Stimulated activated CD8-positive, alpha-beta memory T cell treated with anti-CD3 and anti-CD28 coated beads, Interleukin-15, amount 100 ng/mL, for 4 hours (primary cell): ENCODE measurements at places on chromosomes 4 and X.

DNA sequence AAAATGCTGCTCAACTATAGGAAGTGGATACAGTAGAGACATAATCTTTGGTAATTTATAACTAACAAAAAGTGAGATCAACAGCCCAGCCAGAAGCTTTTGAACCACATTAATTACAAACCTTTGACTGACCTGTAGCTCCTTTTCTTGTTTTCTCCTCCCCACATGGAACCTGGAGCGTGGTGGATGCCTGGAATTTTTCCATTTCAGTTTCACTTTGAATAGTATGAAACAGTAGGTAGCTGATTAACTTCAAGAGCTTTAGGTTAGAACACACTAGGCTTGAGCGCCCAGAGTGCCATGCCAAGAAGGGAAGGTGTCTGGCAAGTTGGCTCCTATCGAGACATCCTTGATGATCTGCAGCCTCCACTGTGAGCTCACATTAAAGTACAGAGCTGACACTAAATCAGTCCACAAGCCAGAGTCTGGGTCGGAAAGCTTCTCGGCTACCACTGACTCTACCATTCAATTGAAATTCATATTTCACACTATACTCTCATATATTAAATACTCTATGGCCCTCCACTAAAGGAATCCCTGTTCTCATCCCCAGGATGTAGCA lies 143.4 kb downstream of the GLRA2 start:
- no peak for DNase-seq

DNA sequence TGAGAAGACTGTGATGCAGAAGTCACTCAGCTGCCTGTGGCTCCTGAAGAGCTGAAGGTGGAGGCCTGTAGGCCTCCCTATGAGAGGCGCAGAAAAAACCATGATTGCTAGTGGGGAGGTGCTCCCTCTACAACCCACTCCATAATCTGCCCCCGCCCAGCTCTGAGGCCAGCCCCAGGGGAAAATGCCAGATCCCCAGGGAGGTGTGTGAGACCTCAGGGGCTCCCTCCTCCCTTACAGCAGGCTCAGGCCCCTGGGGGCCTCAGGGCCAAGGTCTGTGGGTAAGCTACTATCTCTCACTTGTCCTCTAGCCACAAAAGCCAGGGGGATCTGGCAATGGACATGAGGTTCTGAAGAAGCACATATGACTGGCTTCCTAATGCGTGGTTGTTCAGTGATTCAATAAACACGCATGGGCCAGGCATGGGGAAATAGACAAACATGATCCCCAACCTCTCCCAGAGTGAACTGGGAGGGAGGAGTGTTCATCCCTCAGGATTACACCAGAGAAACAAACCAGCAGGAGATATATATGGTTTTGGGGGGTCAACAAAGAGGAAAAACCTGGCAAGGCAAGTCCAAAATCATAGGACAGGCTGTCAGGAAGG lies 51.0 kb upstream of the MTM1 start:
- DNase-seq = no peak

DNA sequence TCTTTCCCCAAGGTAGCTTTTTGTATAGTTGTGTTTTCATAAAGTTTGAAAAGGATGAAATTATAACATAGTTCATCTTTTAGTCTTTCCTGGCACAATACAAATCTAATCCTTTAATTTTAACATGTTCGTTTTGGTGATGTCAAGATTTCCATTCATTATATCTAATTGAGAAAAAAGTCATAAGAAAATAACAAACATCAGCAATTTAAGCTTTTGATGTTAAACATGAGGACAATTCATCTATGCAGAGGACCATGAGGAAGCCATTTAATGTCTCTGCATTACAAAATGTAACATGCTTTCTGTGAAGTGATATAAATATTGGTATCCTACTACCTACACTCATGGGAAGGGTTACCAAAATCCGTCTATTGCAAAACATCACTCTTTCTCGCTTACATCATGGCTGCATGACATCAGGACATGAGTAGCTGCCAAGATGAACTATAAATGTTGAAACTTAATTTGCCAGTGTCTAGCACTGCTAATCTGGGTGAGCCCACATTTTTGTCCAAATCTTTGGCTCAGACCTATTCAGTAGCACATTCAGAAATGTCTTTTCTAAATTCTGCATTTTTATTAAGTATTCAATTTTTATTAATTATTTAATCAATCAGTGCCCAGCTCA lies 9.5 kb downstream of the EPGN start:
- no peak for DNase-seq

- DNase-seq = no peak
Observed at GRCh38 chr4:176422001-176422400, 102.2 kb downstream of the SPCS3 start.

DNA sequence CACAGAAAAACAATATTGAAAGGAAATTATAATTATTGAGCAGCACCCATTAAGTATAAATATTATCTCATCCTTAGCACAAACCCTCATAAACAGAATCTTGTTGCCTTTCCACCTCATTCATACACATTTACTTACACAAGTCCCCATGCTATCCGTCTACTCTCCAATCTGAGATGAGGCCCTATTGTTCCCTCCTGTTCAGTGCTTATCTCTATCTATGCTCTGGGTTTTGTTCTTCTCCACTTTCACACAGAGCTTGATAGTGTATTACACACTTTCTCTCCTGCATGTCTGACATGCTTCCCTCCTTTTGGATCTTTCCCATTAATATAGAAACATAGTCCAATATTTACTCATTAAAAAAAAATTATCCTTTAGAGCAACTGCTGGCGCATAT lies 238.2 kb upstream of the MAB21L2 start:
- no peak for DNase-seq

- DNase-seq = no peak
Observed at GRCh38 chrX:129759576-129760061, 20.1 kb upstream of the SASH3 start.

DNA sequence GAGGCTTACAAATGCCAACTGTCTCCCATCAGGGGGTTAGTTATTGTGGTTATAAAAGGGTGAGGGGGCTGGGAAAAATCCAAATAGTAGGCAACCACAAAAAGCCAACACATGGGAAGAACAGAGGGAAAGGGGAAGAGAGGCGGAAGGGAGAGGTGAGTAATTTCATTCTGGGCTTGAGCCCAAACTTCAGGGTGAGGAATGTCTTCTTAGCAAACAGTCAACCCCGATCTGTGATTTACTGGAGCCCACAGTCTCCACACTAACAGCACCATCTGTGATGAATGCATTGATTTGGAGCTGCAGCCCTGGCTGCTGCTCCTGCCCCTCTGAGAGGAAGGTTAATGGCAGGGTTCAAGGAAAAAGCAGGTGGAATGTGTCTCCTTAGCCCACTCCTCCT lies 162.2 kb upstream of the GPR101 start:
- no peak for DNase-seq

DNA sequence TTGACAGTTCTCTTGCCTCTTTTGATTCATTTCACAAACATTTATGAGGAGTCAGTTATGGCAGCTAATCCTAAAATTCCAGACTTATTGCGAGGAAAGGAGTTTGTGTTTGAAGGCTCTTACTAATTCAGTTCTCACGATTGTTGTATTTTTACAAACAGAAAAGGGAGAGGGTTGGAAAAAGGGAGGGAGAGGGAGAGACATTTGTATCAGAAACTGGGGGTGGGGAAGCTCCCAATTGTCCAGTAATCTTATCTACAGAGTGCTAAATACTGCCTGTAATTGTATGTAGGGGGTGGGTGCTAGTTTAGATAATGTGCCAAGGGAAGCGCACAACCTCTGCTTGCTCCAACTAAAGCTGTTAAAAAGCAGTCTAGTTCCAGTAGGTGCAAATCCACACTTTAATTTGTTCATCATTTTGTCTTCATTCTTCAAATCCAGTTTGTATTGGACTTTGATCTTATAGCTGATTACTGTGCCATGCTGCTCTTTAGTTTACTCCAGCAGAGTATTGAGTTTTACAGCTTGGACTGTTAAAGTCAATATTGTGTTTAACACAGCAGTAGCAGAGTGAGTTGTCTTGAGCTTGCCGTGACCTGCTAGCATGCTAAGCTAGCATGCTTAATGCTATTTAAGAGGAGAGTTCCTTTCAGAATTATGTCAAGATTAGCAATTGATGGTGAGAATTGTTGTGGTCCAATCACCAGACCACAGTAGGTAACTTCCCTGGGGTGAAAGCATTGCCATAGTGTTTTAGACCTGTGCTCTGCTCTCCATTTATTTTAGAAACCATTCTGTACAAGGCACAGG lies 13.9 kb downstream of the FNIP2 start:
- no peak for DNase-seq

DNA sequence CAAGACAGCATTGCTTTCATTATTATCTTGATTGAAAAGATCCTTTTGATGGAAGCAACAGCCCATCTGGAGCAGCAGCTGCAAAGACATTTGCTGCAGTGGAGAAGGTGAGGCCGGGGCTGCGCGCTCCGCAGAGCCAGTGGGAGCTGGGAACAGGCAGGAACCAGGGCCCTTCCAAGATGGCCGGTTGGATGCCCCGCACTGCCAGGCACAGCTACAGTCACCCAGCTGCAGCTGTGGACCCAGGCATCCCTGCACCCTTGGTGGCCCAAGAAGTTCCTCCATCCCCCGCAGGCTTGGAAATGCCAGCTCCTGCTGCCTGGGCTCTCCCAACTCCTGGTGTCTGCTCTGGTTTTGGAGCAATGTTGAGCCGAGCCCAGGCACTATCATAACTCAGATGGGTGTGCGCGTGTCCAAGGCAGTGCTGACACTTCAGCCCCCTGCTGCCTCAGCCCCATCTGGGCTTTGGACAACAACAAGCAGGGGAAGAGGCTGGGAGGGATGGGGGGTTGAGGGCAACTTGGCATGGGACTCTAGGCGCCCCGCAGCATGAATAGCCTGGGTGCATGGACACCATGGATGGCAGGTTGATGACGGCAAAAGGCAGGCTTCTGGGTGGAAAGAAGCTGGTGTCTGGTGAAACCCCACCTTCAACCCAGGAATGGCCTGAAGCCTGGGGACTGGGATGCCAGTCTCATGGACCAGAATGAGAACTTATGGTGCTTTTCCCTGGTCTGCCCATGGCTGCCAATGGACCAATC lies 371.8 kb downstream of the FSTL5 start:
- no peak for DNase-seq

DNA sequence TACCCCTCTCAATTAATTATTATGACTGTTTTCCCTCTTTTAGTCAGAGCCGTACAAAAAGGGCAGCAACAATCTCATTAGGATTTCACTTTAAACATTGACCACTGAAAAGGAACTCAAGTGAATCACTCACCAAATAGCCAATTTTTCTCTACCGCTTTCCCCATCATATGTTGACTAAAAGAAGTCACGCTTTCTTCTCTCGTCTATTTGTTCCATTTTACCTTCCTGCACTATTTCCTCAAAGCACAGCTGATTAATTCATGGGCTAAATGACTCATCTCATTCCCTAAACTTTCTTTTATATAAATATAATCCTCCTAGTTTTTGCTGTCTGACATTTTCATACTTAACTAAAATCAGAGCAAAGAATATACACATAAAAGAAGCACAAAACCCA lies 8.2 kb downstream of the MID1 start:
- DNase-seq = no peak

- DNase-seq = no peak
Observed at GRCh38 chr4:150136481-150136880, 58.2 kb downstream of the DCLK2 start.

GRCh38 chr4:185033950-185034349 lies 15.7 kb downstream of the HELT start:
- no peak for DNase-seq

DNA sequence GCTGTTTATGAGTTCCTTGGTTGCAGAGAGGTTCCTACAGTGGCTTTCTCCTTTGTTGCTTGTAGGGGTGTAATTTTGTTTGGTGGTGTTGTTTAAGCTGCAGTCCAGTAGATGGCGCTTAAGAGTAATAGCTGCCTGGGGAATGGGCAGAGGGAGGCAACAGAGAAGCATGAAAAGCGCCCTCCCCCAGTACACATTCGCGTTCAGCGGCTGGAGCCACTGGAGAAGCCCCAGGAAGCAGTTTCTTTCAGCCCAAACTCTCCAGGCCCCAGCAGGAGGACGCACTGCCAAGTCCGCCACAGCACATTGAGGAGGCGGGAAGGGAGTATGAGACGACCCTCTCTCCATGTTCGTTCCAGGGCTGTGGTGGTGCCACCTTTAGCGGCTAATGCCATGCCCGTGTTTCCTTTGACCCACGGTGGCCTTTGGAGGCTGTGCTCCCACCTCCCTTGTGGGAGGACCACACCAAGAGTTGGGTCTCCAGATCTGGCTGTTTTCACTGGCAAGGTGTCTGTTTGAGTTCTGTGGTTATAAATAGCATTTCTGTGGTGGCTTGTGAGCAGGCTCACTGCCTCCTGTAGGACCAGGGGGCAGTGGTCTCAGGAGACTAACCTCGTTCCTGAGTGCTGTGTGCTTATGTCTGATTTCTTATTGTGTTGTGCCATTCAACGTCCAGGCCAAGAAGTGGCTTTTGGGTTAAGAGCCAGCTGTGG lies 252.3 kb downstream of the ARHGAP10 start:
- no peak for DNase-seq

DNA sequence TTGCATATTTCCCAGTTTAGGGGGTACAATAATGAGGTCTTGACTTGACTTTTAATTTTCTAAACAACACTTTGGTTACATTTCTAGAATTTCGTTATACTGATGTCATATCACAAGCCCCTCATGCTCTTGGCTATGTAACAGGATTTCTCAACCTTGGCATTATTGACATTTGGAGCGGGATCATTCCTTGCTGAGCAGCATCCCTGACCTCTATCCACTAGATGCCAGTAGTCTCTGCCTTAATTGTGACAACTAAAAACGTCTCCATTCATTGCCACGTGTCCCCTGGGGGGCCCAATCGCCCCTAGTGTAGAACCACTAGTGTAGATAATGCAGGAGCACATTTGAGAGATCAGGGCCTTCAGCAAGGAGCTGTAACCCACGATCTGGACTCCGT lies 234.2 kb upstream of the MID1 start:
- DNase-seq = no peak

GRCh38 chr4:152118819-152119553 lies 358.2 kb upstream of the GATB start:
- no peak for DNase-seq

DNA sequence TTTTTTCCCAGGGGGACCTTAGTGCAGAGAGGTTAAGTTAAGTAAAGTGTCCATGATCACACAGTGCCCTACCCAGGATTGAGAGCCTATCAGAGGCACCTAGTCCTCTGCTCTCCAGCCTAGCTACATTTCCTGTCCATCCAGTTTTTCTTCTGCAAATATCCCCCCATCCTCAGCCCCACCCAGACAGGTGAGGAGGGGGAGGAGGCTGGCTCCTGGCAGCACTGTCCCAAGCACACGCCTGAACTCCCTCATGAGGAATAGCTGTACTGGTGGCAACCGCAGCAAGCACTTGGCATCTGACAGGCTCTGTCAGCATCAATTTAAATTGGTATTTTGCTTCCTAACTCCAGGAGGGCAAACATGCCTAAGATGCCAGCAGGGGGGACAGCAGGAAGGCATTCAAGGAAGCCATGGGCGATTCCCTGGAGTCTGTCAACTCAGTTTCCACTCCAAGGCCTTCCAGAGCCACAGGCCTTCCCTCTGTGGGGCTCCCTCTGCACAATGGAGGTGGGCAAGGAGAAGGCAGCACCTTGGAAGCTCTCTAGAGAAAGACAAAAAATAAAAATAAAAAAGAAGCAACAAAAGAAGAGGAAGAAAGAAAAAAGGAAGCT lies 6.4 kb upstream of the FRMPD3 start:
- no peak for DNase-seq

GRCh38 chrX:12494400-12495138 lies 296.6 kb upstream of the PRPS2 start:
- DNase-seq = no peak

- DNase-seq = no peak
Observed at GRCh38 chrX:124212622-124213021, 119.8 kb upstream of the TEX13D start.
